GM03348 (cell line): ENCODE measurements at places on chromosomes 6 and 20.
A peak's percentile ranks its signal among the peaks of the same experiment; 100 is the strongest.

GRCh38 chr6:7588506-7588905 is 1.5 kb upstream of the SNRNP48 start:
- DNase-seq: no peak

DNA sequence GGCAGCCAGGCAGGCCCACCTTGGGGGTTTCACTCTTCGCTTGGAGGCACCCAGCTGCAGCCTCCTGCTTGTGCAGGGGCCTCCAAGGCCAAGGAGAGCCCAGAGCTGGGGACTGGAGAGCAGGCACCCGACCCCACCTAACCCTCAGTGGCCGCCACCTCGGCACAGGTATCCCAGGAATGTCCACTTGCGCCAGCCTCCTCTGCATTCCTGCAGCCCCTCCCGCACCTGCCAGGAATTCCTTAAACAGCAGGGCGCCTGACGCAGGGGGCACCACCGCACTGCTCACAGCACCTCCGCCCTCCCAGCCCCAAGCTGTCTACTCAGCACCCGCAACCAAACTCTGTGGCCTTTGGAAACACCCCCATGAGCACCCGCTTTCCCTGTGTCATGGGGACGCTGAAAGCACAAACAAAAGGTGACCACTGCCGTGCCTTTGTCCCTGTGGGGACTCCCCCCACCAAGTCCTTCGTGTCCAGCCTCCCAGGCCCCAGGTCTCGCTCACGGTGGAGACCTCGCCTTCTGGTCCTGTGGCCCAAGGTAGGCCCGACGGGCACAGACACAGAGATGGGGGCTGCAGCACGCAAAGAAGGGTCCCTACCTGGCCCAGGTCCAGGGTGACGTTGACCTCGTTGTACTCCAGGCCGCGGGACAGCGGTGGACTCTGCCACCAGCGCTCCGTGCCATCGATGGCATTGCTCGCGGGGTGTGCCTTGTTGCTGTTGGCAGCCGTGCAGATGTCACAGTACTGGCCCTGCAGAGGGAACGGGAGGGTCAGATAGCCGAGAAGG is 5.1 kb downstream of the LAMA5 start:
- DNase-seq: no peak

DNA sequence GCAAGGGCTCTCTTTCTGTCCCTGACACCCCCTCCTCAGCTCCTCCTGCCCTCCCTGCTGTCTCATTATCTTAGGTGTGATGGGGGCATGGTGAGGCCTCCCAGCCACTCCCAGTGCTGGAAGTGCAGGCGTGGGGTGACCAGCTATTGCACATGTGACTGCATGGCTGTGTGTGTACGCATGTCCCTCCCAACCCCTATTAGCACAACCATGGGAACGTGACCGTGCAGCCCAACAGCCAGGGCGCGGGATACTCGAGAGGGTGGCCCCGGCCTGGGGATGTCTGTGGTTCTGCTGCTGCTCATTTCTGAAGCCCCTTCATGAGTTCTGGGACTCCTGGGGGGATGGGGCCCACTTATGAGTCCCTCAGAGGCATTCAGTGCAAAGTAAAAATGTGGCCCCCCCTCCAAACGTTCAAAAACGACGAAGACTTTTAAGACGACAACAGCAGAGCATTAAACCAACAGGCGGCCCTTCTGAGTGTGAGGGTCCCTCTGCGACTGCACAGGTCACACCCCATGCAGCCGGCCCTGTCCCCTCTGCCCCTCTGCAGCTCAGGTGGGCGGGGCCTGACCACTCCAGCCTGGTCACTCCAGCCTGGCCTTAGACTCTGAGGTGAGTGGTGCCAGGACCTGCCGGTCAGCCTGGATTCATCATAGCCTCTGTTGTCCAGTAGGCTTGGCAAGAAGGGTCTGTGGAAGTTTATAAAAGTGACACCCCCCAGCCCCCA is 51.1 kb downstream of the RBM38 start:
- no peak for DNase-seq

DNA sequence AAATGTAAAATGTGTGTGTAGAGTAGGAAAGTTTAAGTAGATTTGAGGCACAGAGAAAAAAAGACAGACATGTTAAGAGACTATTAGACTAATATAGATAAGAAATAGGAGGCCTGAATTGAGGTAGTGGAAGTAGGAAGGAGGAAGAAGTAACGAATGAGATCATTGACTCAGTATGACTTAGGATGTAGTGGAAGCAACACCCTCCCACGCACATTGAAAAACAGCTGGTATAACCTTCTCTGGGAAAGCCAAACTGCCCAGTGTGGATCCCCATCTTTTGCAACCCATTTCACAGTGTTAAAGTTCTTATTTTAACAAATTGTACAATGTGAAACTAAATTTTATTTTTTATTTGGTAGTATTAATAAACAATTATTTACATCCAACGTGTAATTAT is 89.1 kb downstream of the GRIK2 start:
- DNase-seq: no peak

GRCh38 chr6:155128977-155129376 is 133.9 kb downstream of the TIAM2 start:
- peak; percentile 52 for DNase-seq

DNA sequence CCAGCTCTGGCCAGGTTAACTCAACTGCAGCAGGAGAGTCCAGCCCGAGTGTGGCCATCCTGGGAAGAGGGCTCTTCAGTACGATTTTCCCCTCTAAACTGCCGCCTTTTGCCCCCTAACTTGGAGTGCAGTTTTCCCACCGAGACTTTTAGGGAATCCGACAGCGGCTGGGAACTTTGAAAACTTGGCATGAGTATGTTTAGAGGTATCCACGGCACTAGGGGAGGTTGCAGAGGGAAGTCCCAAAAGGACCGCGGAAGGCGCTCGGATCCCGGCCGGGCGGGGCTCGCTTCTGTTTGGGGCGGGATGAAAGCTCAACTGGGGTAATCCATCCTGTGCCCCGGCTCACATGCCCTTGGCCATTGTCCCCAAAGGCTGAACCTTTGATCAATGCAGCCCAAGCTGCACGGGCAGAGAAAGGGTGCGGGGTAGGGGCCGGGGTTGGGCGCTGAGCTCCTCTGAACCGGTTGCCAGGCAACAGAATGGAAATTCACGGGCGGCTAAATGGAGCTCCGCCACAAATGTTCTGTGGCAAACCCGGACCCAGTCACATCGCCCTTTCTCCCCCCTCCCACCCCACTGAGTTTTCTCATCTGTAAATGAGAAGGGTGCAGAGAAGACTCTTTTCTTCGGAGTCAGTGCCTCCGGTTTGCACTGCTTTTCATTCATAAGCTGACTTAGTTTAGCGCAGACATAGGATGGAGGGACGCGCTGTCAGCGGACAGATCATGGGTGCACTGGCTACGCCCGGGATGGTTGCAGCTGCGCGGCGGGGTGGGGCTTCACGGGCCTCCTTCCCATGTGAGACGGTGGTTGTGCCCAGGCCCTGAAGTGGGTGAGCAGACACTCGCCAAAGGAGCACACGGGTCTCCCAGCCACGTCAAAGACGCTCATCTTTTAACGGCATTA is 2.3 kb downstream of the BMP6 start:
- peak; percentile 70 for DNase-seq

- no peak for DNase-seq
Measured at GRCh38 chr6:170091000-170091638, 199.8 kb downstream of the DLL1 start.

- no peak for DNase-seq
Measured at GRCh38 chr20:15056246-15056645, 718.8 kb upstream of the FLRT3 start.

- no peak for DNase-seq
Measured at GRCh38 chr20:46108435-46108841, 9.7 kb upstream of the CD40 start.

- peak; percentile 65 for DNase-seq
Measured at GRCh38 chr6:30554962-30555815, 1.1 kb downstream of the GNL1 start.

DNA sequence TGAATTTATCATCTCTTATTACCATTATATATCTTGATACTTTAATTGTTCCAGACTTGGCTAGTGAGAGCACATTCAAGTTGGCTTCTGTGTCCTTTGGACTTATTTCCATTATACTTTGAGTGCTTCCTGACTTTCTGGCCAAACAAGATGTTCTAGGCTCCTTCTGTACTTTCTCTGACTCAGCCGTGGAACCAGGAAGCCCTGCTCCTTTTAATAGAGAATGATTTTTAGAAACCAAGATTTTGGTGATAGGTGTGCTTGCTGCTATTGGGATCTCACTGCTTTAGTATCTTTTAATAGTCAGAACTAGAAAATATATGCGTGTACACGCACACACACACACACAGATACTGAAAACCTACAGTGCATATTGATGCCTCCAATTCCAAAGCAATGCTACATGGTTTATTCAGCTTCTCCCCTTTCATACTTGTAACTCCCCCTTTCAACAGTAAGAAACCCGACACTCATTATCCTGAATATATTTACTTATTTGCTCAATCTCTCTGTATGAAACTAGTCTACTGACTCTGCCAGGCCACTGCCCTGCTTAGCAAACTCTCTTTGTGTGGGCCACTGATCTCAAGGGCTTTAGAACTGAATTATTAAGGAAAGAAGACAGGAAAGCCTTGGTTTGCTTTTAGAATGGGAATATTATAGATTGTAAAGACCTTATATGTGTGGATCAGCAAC is 42.7 kb upstream of the EZR start:
- DNase-seq: no peak

- DNase-seq: no peak
Measured at GRCh38 chr6:105045526-105045925, 88.6 kb downstream of the LIN28B start.
